H4 (cell line): ENCODE measurements at places on chromosomes 7 and 10.

GRCh38 chr7:150451097-150451793 is 815 bp downstream of the GIMAP8 start:
- DNase-seq = no peak

DNA sequence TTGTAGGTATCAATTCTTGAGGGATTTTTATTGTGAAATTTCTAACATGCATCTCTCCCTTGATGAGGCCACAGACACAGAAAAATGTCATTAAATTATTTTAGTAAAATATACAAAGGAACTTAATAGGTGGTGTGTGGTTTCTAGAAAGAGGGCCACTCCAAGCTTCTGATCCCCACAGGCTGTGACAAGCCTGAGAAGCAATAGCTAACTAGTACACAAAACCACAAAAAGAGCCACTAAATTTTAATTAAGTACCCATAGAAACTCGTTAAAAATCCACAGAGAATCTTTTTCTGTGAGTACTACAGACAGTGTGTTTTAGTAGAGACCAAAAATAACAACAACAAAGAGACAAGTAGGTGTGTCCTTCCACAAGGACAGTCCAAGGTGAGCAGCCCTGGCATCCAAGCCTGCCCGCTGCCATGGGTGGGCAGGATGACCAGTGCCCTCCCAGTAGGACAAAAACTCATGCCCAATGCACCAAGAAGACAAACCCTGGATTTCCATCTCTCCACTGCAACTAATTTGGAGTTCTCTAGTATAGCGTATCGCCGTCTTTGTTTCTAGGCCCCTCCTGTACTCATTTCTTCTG is 81.0 kb downstream of the RNF216 start:
- DNase-seq = no peak

DNA sequence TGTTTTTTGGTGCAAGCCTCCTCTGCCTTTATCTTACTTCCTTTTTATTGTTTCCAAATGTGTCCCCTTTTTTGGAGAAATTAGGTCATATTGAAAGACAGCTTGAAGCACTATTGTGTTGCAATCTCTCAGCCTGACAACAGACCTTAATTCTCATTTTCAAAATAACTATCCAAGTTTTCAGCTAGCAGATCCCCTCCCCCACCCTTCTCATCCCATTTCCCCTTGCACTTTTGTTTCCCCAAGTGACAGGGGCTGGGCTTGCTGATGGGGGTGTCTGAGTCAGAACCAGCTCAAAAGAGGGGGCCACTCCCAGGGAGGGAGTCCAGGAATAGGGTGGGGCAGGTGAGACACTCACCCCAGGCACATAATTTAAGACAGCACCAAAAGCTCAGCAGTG is 75.3 kb downstream of the MKI67 start:
- no peak for DNase-seq

GRCh38 chr7:5690931-5691473 is 90.5 kb downstream of the RNF216 start:
- no peak for DNase-seq

DNA sequence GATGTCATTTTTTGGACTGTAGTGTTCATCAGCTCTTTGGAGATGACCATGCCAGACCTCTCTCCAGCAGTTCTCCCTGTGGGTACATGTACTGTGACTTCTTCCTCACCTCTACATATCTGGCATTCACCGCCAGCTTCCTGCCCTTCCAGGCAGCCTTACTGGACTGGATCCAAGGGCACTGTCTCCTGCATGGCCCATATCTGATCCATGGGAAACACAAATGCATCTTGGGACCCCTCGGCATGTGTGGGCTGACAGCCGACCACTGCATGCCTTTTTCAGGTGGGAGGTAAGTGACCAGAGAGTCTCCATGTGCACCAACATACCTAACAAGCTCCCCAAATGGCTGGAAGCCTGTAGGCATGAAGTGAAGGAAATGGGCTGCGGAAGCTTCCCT is 3.9 kb upstream of the BLVRA start:
- DNase-seq = no peak

- DNase-seq = peak; percentile 74
Measured at GRCh38 chr10:119784340-119785067, 58.7 kb downstream of the INPP5F start.

GRCh38 chr10:69466158-69466490 is 14.9 kb downstream of the TSPAN15 start:
- DNase-seq = no peak
